ENCODE measurements at places on chromosomes 11 and 22.
A peak's percentile ranks its signal among the peaks of the same experiment; 100 is the strongest.

DNA sequence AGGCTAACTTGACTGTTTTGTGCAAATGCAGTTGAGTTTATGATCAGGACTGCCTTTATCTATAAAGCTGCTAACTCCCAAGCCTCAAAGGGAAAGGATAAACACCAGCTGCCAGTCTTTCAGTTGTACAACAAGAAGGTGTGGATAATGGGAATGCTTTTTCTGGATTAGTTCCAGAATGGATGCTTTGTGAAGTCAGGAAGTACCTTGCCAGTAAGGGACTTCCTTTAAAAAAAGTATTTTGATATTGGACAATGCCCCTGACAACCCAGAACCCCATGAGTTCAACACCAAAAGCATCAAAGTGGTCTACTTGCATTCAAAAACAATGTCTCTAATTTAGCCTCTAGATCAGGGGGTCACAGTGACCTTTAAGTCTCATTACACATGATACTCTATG is 32.0 kb downstream of the OR5A2 start:
- no peak for DNase-seq

DNA sequence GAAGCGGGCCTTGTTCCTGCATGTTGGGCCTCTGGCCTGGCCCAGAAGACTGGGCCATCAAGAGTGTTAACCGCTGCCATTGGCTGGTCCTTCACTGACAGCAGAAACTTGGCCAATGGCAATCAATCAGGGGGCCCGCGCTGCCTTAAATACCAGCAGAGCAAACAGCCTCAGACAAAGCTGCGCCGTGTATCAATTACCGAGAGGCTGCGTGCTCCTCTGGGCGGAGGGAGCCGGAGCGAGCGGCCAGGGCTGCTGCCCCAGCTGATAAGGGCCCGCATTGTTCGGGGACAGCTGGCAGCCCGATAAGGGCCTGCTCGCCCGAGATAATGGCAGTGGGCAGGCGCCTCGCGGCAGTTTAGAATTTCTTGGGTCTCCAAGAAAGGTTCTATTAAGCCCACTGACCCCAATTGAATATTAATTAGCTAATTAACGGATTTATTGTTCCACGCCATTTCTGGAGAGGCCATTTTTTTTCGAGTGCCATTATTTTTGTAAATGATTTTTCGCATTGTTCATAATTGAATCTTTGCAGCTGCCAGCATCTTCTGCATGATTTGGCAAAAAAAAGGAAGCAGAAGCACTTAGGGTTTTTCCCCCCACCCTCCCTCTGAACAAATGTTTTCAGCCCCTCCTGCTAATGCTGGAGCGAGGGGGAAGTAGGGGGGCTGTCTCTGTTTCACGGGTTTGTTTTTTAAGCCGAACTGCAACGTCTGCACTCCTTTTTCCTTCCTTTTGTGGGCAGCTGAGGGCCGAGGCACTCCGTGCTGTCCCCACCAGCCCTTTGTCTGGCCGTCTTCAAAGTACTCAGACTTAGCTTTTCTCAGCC is 37.6 kb upstream of the RIC3 start:
- no peak for DNase-seq

DNA sequence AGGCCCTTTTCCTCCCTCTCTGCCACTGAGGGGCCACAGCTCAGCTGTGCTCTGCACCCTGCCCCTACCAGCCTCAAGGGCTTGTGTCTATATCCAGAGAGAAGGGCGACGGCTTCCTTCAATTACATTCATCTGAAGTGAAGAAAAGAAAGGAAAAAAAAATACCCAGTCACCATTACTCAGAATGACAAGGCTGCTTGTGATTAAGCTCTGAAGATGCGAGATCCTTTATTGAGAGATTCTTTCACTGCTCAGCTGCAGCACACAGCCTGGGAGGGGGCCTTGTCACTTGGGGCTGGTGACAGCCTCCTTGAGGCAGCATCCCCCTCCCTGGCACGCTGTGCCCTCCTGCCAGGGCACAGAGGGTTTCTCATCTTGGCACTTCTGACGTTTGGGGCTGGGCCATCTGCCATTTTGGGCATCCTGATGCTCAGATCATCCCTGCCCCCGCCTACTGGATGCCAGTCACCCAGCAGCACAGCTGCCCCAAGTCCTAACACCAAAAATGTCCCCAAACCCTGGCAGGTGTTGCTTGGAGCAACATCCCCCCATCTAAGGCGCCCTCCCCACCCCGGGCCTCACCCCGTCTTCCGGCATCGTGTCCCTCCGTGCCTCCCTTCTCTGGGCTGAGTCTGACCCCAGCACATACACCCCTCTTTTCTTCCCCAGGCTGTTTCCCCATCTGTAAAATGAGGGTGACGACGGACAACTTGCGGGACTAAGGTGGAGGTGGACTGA is 1394.7 kb downstream of the BRD1 start:
- no peak for DNase-seq

DNA sequence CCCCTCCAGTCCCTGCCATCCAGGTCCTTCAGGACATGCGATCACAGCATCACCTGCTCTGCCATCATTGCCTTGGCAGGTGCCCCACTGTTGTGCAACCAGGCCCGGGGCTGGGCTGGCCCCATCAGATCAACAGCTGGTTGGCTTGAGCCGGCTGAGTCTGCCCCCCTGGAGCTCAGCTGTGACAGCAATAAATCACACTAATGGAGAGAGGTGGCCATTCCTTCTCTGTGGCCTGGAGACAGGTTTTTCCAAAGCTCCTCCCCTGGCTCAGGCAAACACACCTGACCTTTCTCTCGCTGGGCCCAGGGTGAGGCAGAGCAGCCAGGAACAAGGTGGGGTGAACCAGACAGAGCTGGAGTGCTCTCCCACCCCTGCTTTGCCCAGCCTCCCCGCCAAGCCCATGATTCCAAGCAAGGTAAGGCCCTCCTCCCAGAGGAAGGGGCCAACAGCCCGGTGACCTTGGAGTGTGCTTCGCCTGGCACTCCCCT is 8.9 kb upstream of the FXYD2 start:
- no peak for DNase-seq

GRCh38 chr11:134592391-134592990 is 180.4 kb upstream of the B3GAT1 start:
- DNase-seq = peak; percentile 62

GRCh38 chr11:84655712-84656111 is 971.4 kb downstream of the DLG2 start:
- DNase-seq = no peak

GRCh38 chr11:8022876-8023275 is 35.7 kb downstream of the EIF3F start:
- DNase-seq = peak; percentile 12

- no peak for DNase-seq
Measured at GRCh38 chr11:17573526-17573925, 26.5 kb downstream of the OTOG start.

DNA sequence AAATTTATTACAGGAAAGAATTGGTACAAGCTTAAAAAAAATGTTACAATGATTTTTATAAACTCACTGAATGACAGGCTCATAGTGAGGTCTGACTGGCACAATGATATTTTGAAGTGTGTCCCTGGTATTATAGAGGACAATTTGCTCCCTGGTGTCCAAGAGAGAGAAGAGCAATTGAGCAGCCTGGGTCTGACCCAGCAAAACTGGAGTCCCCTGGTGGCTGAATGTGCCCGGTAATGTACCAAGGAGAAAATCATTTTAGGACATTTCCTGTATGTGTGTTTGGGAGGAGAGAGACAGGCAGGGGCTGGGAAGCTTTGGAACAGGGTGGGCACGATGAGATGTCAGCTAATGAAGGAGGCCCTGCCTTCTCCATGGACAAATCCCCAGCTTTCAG is 125.3 kb downstream of the APOL5 start:
- peak; percentile 49 for DNase-seq

- no peak for DNase-seq
Measured at GRCh38 chr11:118111019-118111743, 24.4 kb upstream of the SMIM35 start.

- DNase-seq = peak; percentile 23
Measured at GRCh38 chr11:118939953-118940598, 14.3 kb upstream of the BCL9L start.

- DNase-seq = no peak
Measured at GRCh38 chr11:20112291-20113148, 47.8 kb downstream of the DBX1 start.

DNA sequence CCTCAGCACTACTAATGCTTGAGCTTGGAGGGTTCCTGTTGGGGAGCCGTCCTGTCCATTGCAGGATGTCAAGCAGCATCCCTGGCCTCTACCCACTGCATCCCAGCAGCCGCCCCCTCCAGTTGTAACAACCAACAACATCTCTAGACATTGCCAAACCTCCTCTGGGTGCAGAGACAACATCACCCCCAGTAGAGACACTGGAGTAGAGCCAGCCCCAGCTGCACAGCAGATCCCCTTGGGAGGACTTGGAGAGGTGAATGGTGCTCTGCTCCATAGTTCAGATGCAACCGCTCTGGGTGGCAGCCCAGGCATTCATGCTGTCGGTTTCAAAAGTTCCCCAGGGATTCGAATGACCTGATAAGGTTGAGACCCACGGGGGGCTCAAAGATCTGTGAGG is 259.0 kb downstream of the MN1 start:
- DNase-seq = no peak
